GM23248 (cell line): ENCODE measurements at places on chromosomes 3 and 15. TPM values are rescaled to one million over a fixed set of nuclear protein-coding genes. Genes with fewer than 3 reads are reported as not detected.

Gene ASB14
- total RNA-seq: not detected in 2 replicates

Gene TIMP4
- total RNA-seq: 0.54 TPM in 1 of 2 replicates, not detected in the other

Gene PEX5L
- not detected in 2 replicates for total RNA-seq

Gene FBXW12
- not detected in 2 replicates for total RNA-seq

Gene AMIGO3
- total RNA-seq: 3.2 TPM in 1 of 2 replicates, not detected in the other

Gene HOMER2
- 16.6 and 17.0 TPM in 2 replicates for total RNA-seq

Gene ZKSCAN7
- total RNA-seq: 4.5 and 6.1 TPM in 2 replicates

Gene SLC2A2
- not detected in 2 replicates for total RNA-seq

Gene TRAT1
- not detected in 2 replicates for total RNA-seq

Gene FOXL2NB
- 0.54 and 2.5 TPM in 2 replicates for total RNA-seq

Gene GPR156
- not detected in 2 replicates for total RNA-seq

Gene MED12L
- 0.13 and 0.32 TPM in 2 replicates for total RNA-seq

Gene RBM5
- total RNA-seq: 86.1 and 152 TPM in 2 replicates

Gene BNC1
- total RNA-seq: 7.5 and 8.7 TPM in 2 replicates

Gene RTP3
- not detected in 2 replicates for total RNA-seq

Gene CCDC71
- 35.4 and 39.7 TPM in 2 replicates for total RNA-seq

Gene HSPBAP1
- 2.0 and 4.0 TPM in 2 replicates for total RNA-seq

Gene ELL3
- total RNA-seq: 5.2 and 6.4 TPM in 2 replicates

Gene ZBBX
- not detected in 2 replicates for total RNA-seq

Gene IQCF2
- total RNA-seq: not detected in 2 replicates

Gene FGF7
- total RNA-seq: 331 and 351 TPM in 2 replicates

Gene TRIM59
- total RNA-seq: 14.8 and 26.1 TPM in 2 replicates

Gene CELSR3
- total RNA-seq: 1.4 TPM in 2 replicates

Gene KBTBD12
- total RNA-seq: not detected in 2 replicates

Gene CNTN4
- total RNA-seq: not detected in 2 replicates

Gene PAK6
- not detected in 2 replicates for total RNA-seq

Gene NRG4
- not detected in 2 replicates for total RNA-seq

Gene EFCAB12
- not detected in 2 replicates for total RNA-seq

Gene PRTG
- total RNA-seq: under 0.01 TPM in 1 of 2 replicates, not detected in the other

Gene TMEM266
- 0.38 TPM in 1 of 2 replicates, not detected in the other for total RNA-seq

Gene HDC
- total RNA-seq: not detected in 2 replicates

Gene DNAJA4
- 0.43 and 2.7 TPM in 2 replicates for total RNA-seq

Gene LRRC31
- not detected in 2 replicates for total RNA-seq

Gene PLD1
- total RNA-seq: 1.8 and 4.6 TPM in 2 replicates

Gene PPARG
- total RNA-seq: 0.76 TPM in 1 of 2 replicates, not detected in the other

Gene SAXO2
- not detected in 2 replicates for total RNA-seq

Gene SLCO2A1
- total RNA-seq: 0.22 and 0.63 TPM in 2 replicates

Gene GABRA5
- 0.22 and 0.25 TPM in 2 replicates for total RNA-seq

Gene ADIPOQ
- total RNA-seq: not detected in 2 replicates
